Body of pancreas (tissue), 4 donors: ENCODE measurements at places on chromosomes 5 and 9. TPM values are rescaled to one million over a fixed set of nuclear protein-coding genes. Genes with fewer than 3 reads are reported as not detected.

The CAST gene
- 157 TPM for total RNA-seq

The GPR150 gene
- 6.0 TPM for total RNA-seq

The TNFSF8 gene
- not detected for total RNA-seq

The GFPT2 gene
- total RNA-seq: 17.5 TPM

The PCDHA2 gene
- 0.26 TPM for total RNA-seq

The TBCA gene
- 63.6 TPM for total RNA-seq

The TCF7 gene
- 6.3 TPM for total RNA-seq

The SLC4A9 gene
- total RNA-seq: not detected

The ACOT12 gene
- total RNA-seq: not detected

The SLC34A1 gene
- total RNA-seq: not detected

The MLANA gene
- not detected for total RNA-seq

The ST6GALNAC4 gene
- 36.6 TPM for total RNA-seq

The FGF10 gene
- 11.5 TPM for total RNA-seq

The ALDH1A1 gene
- total RNA-seq: 184 TPM

The ANXA2R gene
- total RNA-seq: 1.3 TPM

The LCN9 gene
- total RNA-seq: not detected

DNA sequence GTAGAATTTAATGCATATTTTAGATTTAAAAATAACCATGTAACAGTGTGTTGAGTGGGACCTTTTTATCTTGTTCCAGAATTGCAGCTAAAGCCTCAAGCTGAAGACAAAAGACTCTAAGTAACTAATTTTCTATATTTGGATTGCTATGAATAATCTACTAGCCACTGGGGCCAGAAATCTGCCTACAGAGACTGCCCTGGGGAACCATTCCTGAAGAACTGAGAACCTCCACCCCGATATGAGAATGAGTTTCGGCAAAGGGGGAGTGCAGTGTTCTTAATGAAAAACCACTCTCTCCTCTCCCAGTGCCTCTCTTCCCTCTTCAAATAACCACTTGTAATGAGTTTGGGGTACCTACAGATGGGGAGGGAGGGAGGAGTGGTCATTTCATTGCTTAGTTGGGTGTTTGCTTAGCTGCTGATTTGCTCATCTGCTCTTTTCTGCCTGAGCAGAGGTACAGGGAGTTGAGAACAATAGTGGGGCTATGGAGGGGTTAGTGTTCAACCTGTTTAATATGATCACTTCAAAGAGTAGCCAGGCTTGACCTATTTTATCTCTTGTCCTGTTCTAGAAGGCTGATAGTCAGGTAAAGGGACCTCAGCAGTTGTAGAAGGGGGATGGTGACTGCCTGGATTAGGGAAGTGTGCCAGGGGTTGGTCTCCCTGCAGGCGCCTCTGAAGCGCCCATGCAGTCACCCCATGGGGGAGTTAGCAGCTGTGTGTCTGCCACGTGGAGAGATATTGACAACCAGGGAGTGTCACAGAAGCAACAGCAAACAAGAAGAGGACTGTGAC is 47.7 kb downstream of the ATG10 start:
- H3K4me3 ChIP-seq: no peak overlapping the region
- no peaks in the 10 kb centered on the region for H3K36me3 ChIP-seq
- H3K27me3 ChIP-seq: no peaks in the 10 kb centered on the region
- no peak overlapping the region for H3K27ac ChIP-seq

GRCh38 chr5:22596404-22596970 is 256.7 kb downstream of the CDH12 start:
- H3K4me1 ChIP-seq: no peaks in the 10 kb centered on the region
- no peak overlapping the region for H3K4me3 ChIP-seq
- H3K27ac ChIP-seq: no peak overlapping the region
- no peaks in the 10 kb centered on the region for H3K36me3 ChIP-seq
- no peaks in the 10 kb centered on the region for H3K27me3 ChIP-seq
- DNase-seq: no peak

DNA sequence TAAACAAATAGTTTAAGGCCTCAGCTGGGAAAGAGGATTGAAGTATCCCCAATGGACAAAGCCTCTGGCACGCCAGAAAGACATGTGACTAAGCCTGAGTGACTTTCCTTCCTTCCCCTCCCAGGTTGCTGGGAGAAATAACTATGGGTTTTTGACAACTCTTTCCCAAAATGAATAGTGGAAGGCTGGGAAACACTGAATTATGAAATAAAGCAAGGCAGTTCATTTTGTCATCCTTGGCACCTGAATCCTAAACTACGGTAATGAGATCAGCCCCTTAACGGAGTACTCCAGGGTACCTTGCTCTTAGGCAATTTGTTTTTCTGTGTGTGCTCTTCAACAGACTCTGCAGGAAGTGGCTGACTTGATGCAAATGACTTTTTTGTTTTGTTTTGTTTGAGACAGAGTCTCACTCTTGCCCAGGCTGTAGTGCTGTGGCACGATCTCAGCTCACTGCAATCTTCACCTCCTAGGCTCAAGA is 75.2 kb downstream of the LMNB1 start:
- H3K27ac ChIP-seq: no peak overlapping the region
- H3K36me3 ChIP-seq: no peaks in the 10 kb centered on the region
- no peak for DNase-seq
- H3K4me3 ChIP-seq: no peak overlapping the region
- no peaks in the 10 kb centered on the region for H3K4me1 ChIP-seq

DNA sequence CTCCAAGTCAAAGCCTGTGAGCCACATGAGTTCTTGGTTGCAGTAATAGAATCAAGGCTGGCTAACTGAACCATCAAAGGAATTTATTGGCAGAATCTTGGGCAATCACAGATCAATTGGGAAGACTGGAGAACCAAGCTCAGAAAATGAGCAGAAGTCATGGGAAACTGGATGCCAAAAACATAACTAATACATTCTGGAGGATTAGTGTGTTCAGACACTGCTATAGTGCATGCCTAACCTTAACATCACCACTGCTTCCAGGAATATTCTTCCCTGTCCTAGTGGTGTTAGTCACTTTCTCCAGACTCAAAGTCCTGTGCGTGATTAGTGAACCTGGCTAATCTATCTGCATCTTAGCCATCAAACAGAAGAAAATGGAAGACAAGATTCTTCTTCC is 843.7 kb downstream of the EFNA5 start:
- no peak overlapping the region for H3K4me3 ChIP-seq
- DNase-seq: no peak
- H3K36me3 ChIP-seq: no peaks in the 10 kb centered on the region
- no peaks in the 10 kb centered on the region for H3K4me1 ChIP-seq
- no peaks in the 10 kb centered on the region for H3K27me3 ChIP-seq
- H3K27ac ChIP-seq: no peak overlapping the region

DNA sequence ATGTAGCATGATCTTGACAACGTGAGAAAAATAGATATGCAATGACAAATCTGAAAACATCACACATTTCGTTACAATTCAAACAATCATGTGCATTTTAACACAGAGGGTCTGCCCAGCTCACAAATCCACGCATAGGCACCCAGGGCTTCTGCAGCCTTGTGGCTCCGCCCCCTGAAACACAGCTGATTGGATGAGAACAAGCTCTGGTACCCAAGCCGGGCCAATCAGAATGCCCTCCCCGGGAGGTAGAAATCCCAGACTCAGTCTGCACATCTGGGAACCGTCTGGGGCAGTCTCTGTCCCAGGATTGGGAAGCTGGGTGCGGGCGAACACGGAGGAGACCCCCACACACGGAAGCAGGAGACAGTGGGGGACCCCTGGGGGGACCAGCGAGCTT is 137.5 kb downstream of the GAPVD1 start:
- no peaks in the 10 kb centered on the region for H3K4me1 ChIP-seq
- no peaks in the 10 kb centered on the region for H3K27me3 ChIP-seq
- H3K36me3 ChIP-seq: no peaks in the 10 kb centered on the region
- no peak overlapping the region for H3K27ac ChIP-seq

DNA sequence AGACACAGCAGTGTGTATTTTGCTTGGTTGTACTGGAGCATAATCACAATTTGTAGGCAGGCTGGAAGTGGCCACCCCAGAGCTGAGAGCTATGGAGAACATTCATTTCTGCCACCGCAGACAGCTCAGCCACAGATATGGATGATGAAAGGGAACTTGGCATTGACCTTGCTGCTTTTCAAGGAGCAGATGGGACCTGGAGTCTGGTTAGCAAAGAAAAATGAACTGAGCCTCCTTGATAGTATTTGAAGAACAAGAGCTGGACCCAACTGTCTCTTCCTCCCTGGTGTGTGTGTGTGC is 395.2 kb upstream of the ZNF462 start:
- no peak overlapping the region for H3K4me3 ChIP-seq
- no peaks in the 10 kb centered on the region for H3K4me1 ChIP-seq
- no peak for DNase-seq
- H3K36me3 ChIP-seq: no peaks in the 10 kb centered on the region

DNA sequence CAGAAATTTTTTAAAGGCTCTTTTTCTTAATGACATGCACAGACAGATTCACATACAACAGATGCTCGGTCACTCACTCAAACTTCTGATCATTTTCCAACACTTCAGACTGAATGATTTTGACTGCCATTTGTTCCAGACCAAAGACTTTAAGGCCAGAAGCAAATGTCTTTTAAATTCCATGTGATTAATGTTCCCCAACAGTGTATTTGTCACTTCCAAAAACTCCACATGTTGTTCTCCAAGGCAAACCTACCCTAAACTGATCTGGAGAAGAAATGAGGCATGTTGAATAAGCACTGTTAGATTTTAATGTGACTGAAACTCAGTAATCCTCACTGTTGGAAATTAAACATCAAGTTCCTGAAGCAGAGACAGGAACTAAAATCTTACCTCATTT is 366.7 kb downstream of the GABRG2 start:
- H3K4me1 ChIP-seq: no peaks in the 10 kb centered on the region
- no peak overlapping the region for H3K4me3 ChIP-seq
- no peaks in the 10 kb centered on the region for H3K27me3 ChIP-seq
- no peaks in the 10 kb centered on the region for H3K36me3 ChIP-seq
- DNase-seq: no peak
- no peak overlapping the region for H3K27ac ChIP-seq

- DNase-seq: no peak
- no peaks in the 10 kb centered on the region for H3K36me3 ChIP-seq
- no peaks in the 10 kb centered on the region for H3K27me3 ChIP-seq
These were observed 7.0 kb downstream of the DMGDH start for GRCh38 chr5:79062436-79062835.

GRCh38 chr9:101356619-101357018 is 28.2 kb downstream of the BAAT start:
- no peak for DNase-seq
- H3K27me3 ChIP-seq: no peaks in the 10 kb centered on the region
- H3K4me1 ChIP-seq: peaks cover 16% of the 10 kb centered on the region
- no peak overlapping the region for H3K27ac ChIP-seq
- no peaks in the 10 kb centered on the region for H3K36me3 ChIP-seq

- no peak for DNase-seq
- no peaks in the 10 kb centered on the region for H3K27me3 ChIP-seq
- peaks cover 7% of the 10 kb centered on the region for H3K4me1 ChIP-seq
- no peak overlapping the region for H3K4me3 ChIP-seq
- no peaks in the 10 kb centered on the region for H3K36me3 ChIP-seq
These were observed 40.3 kb upstream of the BARHL1 start for GRCh38 chr9:132541870-132542830.

GRCh38 chr5:98175474-98175873 is 598.0 kb upstream of the RGMB start:
- no peak overlapping the region for H3K27ac ChIP-seq
- H3K27me3 ChIP-seq: no peaks in the 10 kb centered on the region
- DNase-seq: no peak
- no peak overlapping the region for H3K4me3 ChIP-seq

- peaks cover 11% of the 10 kb centered on the region for H3K36me3 ChIP-seq
- no peaks in the 10 kb centered on the region for H3K4me1 ChIP-seq
- H3K4me3 ChIP-seq: no peak overlapping the region
- no peak overlapping the region for H3K27ac ChIP-seq
These were observed 18.8 kb downstream of the SMIM32 start for GRCh38 chr5:136174021-136174659.

DNA sequence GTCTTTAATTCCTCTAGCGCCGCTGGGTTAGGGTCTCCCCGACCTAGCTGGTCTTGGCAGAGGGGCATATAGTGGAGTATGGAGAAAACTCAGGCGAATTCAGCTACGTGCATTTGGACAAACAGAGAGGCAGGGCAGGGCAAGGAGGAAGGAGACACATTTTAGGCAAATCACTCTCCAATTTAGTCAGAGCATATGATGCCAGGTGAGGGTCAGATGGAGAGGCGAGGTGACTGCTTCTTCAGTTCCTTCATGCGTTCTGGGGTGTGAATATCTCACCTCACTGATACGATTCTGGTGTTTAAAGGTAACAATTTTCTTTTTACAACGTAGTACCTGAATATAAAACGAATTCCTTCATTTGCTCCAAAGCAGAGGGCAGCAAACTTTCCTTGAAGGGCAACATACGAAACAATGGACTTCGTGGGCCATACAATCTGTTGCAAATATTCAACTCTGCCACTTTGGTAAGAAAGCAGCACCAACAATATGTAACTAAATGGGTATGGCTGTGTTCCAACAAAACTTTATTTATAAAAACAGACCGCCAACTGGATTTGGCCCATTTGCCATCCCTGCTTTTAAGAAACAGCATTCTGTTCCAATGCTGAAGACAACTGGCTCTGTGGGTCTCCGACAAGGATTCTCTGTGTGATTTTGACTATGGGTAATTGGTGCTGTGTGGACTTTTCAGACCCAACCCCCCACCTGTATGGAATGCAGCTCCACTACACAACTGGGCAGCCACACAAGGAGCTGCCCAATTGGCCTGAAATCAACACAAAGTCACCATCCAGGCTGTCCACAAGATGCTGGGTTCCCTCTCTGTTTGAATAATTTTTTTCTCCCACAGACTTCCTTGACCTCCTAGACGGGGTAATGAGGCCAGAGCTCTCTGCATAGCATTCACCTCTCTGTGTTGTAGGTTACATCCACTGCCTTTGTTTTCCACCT is 53.8 kb downstream of the RAPGEF1 start:
- no peak overlapping the region for H3K4me3 ChIP-seq
- H3K27ac ChIP-seq: no peak overlapping the region
- DNase-seq: no peak
- H3K4me1 ChIP-seq: peaks cover 15% of the 10 kb centered on the region

- H3K27ac ChIP-seq: no peak overlapping the region
- H3K36me3 ChIP-seq: no peaks in the 10 kb centered on the region
- DNase-seq: no peak
- no peaks in the 10 kb centered on the region for H3K27me3 ChIP-seq
- H3K4me3 ChIP-seq: no peak overlapping the region
These were observed 99.2 kb upstream of the IL6ST start for GRCh38 chr5:56093970-56094369.

GRCh38 chr5:102314328-102314727 is 18.2 kb upstream of the SLCO4C1 start:
- H3K4me3 ChIP-seq: no peak overlapping the region
- DNase-seq: no peak
- no peak overlapping the region for H3K27ac ChIP-seq
- H3K36me3 ChIP-seq: no peaks in the 10 kb centered on the region
- H3K4me1 ChIP-seq: peaks cover 8% of the 10 kb centered on the region
- H3K27me3 ChIP-seq: no peaks in the 10 kb centered on the region

DNA sequence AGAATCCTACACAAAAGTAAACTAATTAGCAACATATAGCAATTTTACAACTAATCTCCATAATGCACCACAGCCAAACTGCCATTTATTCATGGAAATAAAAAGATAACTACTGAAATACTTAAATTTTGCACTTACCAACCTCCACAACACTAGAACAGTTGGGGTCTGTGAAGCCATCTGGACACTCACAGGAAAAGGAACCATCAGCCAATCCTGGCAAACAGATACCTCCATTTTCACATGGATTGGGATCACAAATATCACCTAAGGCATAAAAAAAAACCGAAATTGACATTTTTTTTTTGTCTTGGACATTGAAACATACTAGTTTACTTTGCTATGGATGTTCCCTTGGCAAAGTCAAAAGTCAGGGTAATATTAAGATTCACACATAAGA is 130.7 kb downstream of the EDIL3 start:
- no peak for DNase-seq
- no peaks in the 10 kb centered on the region for H3K27me3 ChIP-seq
- no peaks in the 10 kb centered on the region for H3K36me3 ChIP-seq
- H3K27ac ChIP-seq: no peak overlapping the region
- no peak overlapping the region for H3K4me3 ChIP-seq
- no peaks in the 10 kb centered on the region for H3K4me1 ChIP-seq
